Renal cortical epithelial cell (primary cell): ENCODE measurements at places on chromosomes 2 and 18.

DNA sequence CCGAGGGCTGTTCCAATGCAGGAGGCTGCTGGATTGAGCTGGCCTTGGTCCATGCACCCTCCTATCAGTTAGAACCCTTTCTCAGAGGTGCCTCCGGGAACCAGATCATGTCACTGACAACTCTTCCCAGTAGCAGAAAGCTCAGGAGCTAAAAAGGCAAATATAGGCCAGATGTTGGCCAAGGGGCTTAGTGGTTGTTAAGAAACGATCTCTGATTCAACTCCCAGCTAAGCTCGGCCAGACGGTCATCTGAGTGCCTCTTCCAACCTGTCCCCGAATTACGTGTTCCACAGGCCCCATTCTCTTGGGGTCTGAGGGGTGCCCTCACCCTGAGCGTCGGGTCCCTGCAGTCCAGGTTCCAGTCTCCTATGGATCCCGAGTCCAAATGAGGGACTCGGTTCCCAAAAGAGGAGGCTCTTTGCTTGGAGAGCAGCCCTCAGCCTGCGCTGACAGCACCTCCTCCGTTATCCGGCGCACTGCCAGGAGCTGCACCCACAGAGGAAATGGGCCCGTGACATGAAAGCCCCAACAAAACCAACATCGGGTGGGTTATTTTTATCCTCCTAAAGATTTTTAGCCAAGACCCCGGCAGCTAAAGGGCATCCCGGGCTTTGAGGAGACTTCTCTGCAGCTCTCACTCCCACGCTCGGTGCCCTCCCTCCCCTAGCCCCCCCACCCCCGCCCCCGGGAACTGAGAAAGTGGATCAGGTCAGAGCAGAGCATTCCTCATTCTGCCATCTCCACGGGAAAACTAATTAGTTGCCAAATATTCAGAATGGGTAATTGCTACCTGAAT lies 106.6 kb upstream of the ID2 start:
- no peak for DNase-seq

DNA sequence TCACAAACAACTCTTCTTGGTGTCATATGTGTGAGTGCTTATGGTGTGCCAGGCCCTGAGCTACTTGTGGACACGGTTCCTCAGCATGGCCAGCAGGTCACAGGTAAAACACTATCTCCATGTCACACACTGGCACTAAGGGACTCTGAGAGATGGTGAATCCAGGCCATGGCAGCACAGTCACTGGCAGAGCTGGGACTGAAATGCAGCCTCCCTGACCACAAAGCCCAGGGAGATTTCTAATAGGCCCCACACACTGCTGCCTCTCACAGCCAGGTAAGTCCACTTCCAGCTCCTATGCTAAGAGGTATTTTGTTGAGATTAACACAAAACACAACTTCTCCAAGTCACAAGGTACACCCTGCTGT lies 92.0 kb downstream of the ACTR2 start:
- no peak for DNase-seq

- DNase-seq, result no peak
These were observed 582.1 kb downstream of the ZEB2 start for GRCh38 chr2:143937723-143938350.

GRCh38 chr2:239735131-239735828 lies 289.9 kb downstream of the NDUFA10 start:
- DNase-seq, result no peak

DNA sequence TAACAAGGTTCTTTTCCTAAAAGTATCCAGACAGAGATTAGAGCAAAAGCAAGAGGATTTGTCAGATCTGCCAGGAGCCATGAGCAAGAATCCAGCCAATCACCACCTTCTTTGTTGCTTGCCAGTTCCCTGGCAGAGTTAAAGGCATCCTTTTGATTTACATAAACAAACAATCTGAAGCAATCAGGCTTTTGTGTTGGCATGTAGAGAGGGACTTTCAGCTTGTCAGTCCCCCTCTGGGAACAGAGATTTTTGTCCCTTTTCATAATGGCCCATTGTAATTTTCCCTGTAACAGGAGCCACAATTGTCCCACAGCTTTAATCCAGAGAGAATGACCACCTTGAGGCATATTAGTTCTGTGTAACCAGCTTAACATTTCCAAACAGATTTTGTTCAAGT lies at the start of gene ERMN:
ERMN (minus strand) TSS at position 39 of the 400 bp plus-strand sequence. CDS start 182 bp downstream, outside the sequence.
- peak; percentile 56 for DNase-seq

GRCh38 chr2:217652761-217653639 lies 349.8 kb downstream of the TNS1 start:
- peak; percentile 97 for DNase-seq
